ENCODE measurements at places on chromosomes 5 and 9.

DNA sequence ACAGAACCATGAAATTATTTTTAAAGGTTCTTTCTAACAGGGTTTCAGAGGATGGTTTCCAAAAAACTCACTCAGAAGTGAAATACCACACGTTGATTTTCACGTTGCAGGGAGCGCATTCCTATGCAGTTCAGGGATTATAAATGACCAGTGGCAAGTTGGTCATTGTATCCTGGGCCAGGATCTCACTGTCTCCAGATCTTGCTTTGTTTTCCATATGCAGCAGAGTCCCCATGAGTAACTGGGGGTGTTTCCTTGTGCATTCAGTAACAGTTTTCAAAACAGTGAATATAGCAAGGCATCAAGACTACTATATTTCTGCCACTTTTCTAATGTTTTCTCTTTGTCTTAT is 1064.9 kb upstream of the DMAC1 start:
- no peak for DNase-seq

DNA sequence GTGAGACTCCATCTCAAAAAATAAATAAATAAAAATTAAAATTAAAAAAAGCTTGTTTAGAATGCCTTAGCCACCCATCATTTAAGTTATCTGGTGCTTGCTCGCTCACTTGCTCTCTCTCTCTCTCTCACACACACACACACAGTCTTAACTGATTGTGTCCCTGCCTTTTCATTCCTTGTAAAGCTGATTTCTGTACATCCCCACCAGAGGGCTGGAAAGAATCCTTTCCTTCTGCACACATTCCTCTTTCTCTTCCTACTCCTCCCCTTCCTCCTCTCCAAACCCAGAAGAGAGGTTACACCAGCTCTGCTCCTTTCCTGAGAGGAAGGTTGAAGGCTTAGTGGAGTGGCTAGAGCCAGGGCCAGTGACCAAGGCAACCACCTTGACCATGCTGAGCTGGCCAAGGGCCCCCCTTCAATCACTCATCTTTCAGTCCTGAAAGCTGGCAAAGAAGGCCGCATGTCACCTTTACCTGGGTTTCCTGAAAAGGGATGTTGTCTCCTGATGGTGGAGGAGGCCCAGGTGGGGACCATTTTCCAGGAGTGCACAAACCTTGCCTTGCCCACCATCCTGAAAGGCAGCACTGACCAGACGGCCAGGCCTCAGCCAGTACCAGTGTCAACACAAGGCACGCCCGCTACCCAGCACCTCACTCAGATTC is 25.6 kb downstream of the STK10 start:
- DNase-seq: no peak

GRCh38 chr5:9452181-9452580 is 93.7 kb downstream of the SEMA5A start:
- no peak for DNase-seq

GRCh38 chr9:137674307-137674975 is 55.6 kb downstream of the EHMT1 start:
- no peak for DNase-seq

- DNase-seq: no peak
Observed at GRCh38 chr9:107548298-107549142, 59.0 kb upstream of the KLF4 start.

- DNase-seq: peak; percentile 91
Observed at GRCh38 chr5:150412319-150413175, at the start of gene CD74. CD74 (minus strand) TSS chr5:150412910; CDS start chr5:150412749, 161 bp downstream.

GRCh38 chr5:176899946-176900779 is 1.0 kb upstream of the HK3 start:
- DNase-seq: no peak

DNA sequence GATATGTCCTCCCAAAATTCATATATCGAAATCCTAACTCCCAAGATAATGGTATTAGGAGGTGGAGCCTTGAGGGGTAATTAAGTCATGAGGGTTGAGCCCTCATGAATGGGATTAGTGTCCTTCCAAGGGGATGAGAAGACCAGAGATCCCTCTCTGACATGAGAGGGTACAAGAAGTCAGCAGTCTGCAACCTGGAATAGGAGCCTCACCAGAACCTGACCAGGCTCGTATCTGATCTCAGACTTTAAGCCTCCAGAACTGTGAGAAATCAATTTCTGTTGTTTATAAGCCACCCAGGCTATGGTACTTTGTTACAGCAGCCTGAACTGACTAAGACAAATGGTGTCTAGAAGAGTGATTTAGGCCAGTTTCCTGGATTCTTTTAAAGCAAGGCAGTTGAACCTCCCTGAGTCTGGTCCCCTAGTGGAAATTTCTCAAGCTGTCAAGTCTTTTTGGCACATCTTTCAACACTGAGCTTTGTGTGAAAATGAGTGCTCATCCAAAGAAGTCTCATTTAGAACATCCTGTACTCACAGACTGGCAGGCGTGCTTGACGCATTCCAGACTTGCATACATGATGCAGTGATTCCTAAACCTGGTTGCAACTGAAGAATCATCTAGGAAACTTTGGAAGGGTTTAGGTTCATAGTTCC is 254.8 kb upstream of the PPP1R2B start:
- DNase-seq: no peak

DNA sequence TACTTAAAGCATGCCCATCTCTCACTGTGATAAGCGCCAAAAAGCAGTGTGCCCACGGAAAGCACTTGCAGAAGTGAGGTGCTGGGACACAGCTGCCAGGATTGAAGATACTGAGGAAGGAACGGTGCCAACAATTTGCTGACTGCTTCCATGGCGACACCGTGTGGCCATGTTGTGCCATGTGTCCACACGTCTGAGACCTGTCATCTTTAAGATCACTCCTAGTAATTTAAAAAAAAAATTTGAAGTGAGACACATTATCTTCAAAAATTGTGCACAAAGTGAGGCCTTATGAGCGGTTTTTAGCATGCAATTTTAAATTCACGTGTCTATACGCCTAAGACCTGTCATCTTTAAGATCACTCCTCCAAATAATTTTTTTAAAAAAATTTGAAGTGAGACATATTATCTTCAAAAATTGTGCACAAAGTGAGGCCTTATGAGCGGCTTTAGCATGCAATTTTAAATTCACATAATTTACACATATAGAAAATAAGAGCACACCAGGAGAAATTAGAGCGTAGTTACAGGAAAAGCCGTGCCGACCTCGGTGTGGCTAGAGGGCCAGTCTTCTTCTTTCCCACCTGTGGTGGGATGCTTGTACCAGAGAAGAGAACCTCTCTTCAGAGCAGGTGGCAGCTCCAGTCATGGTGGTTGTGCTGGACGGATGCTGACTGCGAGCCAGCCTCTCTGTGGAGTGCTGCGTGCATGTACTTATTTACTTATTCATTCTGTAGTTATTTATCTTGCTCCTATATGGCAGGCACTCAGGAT is 21.4 kb upstream of the FLT4 start:
- peak; percentile 55 for DNase-seq

DNA sequence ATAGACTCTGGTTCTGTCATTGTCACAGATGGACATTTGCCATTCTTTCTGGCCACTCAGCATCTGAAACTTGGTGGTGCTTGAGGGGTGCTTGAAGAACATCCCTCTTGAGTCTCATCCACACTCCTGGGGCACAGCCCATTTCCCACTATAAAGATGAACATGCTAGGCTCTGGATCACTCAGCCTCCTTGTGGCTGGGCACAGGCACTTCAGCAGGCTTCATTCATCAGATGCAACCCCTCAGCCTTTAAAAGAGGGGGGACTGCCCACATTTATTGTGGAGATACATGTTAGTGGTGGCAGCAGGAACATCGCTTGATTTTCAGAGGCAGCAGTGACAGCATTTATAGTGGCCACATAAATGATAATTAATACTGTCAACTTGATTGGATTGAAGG is 124.7 kb upstream of the NIPBL start:
- DNase-seq: no peak

DNA sequence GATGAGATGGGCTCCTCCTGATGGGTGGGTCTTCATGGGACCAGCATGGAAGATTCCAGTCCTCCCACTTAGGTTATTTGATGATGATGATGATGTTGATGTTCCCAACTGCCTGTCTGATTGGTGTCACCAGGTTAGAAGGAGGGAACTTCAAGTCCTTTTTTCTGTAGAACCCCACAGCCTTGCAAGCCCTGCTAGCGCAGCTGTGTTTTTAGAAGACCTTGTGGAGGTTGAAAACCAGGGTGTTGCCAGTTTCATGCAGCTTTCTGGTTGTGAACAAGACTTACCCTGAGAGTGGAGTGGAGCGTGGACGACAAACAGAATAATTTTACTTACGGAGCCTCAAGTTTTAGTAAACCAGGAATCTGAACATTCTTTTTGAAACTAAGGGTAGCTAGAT is 83.0 kb downstream of the TRIO start:
- no peak for DNase-seq

DNA sequence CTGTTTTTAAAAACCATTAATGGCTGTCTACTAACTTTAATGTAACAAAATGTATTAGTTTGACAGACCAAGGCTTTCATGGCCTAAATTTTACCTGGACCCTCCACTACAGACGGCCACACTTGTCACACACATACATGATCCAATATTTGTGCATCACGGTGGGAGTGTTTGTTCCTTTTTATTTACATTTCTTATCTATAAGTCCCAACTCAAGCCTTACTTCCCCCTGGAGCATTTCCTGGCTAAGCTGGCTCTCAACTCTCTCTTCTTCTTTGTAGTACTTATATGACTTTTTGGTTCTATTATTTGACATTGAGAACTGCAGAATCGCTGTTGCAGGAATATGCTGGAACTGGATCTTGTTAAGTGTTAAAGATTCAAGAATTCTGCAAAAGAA is 534.4 kb downstream of the RAB3C start:
- DNase-seq: no peak

- no peak for DNase-seq
Observed at GRCh38 chr9:25207402-25208195, 470.6 kb downstream of the TUSC1 start.

DNA sequence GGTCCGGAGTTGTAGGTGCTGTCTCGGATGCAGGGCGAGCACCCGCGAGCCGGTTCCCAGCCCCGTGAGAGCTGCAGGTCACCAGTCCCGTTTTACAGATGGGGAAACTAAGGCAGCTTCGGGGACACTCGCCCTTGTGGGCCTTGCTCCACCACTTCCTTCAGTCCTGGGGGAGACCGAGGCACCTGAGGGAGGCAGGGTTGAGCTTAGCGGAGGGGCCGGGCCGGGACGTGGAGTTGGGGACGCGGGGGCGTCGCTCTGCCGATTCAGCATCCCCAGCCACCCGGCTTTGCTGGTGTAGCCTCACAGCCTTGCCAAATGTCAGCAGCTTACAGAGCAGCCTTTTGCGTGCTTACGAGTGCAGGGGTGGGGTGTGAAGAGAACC is 530 bp downstream of the BBLN start:
- DNase-seq: peak; percentile 29

- no peak for DNase-seq
Observed at GRCh38 chr9:5951686-5952211, 61.1 kb downstream of the MLANA start.

All from T-cell (primary cell).